ENCODE measurements at places on chromosomes 1 and 21.

- DNase-seq, result no peak
These were observed 3.5 kb downstream of the POMGNT1 start for GRCh38 chr1:46194641-46195193.

- no peak for DNase-seq
These were observed 201.8 kb downstream of the KCNH1 start for GRCh38 chr1:210932104-210932503.

GRCh38 chr1:184166485-184166884 lies 115.0 kb downstream of the TSEN15 start:
- no peak for DNase-seq

GRCh38 chr1:217642455-217642854 lies 11.3 kb downstream of the SPATA17 start:
- DNase-seq, result no peak

GRCh38 chr1:113768916-113769600 lies 9.8 kb upstream of the PHTF1 start:
- DNase-seq, result peak; percentile 26

DNA sequence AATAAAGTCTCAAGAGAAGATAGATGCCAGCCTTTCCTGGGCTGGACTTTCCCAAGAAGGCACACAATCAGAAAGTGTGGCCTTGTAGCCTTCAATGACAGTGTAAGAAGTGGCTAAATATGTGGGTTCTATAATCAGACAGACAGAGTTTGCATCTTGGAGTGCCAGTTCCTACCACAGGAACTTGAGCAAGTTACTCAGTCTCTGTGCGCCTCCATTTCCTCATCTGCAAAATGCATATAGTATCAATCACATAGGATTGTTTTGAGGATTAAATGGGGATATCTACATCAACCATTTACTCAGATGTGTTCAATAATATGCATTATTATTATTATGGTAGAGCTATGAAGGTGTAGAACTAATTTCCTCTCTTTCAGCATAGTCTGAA lies 176.8 kb upstream of the PTBP2 start:
- DNase-seq, result peak; percentile 48

DNA sequence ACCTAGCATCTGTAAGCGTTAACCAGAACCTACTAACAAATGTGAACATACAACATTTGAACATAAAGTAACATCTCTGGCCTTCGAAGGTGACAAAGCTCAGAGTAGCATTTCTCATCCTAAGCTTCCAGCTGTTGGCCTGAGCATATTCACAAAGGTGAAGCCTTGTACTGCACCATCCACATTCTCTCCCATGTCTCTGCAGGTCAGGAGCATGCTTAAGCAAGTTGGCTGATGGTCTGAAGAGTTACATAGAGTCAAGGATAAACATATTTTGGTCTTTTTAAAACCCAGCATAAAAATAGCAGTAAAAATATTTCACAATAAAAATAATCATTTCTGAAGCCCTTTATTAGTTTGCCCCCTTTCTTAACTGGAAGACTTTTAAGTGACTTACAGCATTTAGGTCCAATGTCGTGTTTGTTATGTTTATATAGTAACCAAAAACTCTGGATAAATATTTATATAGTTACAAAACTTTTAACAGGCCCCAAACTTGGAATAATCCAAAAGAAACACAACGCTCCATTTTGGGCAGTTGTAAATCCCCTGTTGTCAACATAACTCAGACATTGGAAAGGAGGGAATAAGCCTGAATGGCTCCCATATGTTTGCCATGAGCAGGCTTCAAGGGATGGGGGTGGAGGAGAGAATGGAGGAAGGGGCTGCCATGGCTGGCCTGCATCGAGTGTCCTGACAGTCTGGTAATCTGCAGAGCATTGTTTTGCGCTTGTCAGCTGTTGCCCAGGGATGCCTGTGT lies 42.8 kb upstream of the ENAH start:
- no peak for DNase-seq

DNA sequence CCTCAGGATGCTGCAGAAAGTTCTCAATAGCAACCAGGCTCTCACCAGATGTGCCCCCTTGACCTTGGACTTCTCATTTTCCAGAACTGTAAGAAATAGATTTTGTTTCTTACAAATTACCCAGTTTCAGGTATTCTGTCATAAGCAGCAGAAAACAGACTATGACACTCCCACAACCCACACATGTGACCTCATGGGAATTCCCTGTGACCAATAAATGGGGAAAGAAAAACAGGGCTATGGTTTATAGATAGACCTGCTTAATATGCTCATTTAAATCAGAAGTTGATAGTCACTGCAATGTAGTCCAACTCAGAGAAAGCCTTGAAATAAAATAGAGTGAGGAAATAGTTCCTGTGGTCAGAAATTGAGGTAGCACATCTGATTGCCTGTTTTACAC lies 380.9 kb upstream of the PTBP2 start:
- no peak for DNase-seq

DNA sequence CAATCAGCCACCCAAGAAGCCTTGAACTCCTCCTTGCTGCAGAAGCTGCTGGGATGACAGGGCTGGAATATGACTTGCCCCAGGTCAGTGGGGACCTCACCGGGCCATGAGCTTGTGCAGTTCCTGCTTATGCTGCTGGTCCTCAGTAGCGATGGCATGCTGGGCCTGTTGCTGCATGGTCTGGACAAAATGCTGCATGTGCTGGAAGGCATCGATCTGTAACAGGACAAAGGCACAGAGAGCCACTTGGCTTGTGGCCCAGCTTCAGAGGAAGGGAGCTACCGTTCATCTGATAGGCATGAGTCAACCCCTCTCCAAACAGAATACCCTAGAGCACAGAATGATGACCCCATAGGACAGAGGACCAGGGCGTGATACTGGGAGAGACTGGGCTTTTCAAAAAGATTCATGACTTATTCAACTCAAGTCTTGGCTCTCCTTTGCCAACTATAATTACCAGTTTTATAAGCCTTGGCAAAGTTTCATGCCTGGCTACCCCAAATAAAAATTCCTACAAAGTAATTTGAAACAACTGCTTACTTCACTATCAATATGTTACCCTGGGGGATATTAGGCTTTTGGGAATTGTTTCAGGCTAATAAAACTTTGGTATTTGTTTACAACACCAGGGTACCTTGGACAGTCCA lies 34.7 kb upstream of the EXOSC10 start:
- no peak for DNase-seq

DNA sequence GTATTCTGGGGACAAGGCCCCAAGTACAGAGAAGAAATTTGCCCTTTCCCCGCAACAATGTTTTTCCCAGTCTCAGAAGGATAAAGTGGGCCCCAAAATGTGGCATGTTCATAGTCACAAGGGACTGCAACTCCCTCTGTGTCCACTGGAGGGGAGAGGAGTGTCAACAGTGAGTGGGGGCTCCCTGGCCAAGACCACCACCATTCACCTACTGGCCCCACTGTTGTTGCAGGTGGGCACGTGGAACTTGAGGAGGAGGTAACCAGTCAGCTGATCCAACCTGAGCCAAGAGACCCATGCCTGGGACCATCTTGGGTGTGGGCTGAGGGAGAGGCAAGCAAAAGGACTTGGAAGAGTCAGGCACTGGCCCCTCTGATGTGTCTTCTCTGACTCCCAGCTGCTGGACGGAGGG lies 777 bp downstream of the NUDT17 start:
- peak; percentile 29 for DNase-seq

DNA sequence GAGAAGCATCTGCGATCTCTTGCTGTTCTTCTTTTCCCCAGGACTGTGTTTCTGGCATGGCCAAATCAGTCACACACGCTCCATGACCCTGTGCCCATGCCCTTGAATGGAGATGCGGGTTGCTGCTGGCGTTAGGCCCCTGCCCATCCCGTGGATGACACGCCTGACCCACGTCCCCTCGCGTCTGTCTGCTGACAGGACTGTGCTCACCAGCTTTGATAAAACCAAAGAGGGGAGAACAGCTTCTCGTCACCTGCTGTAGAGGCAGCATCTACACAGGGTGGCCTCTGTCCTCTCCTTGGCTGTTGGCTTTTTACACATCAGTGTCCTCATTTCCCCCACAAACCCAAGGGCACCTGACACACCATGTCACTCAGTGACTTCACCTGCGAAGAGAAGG lies 6.9 kb downstream of the MT1HL1 start:
- DNase-seq, result no peak

- DNase-seq, result peak; percentile 76
These were observed 7.1 kb upstream of the NSUN4 start for GRCh38 chr1:46333300-46334029.

- DNase-seq, result no peak
These were observed 5.7 kb downstream of the ACOT11 start for GRCh38 chr1:54553602-54554313.

DNA sequence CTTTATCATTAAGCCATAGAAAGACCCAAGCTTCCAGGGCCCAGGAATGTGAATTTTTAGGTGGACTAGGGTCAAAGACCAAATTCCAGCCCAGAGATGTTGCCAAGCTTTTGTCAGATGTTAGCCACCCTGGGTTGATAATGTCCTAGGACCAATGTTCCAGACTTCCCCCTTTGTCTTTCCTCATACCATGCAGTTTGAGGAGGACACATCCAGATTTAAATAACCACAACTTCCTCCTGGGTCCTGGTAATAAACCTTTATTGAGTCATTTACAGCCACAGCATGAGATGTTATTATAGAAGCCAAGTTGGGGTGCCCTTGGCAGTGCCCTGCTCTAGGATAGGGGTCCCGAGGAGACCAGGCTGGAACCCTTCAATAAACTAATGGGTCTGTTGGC lies 5.9 kb downstream of the TNR start:
- DNase-seq, result no peak

- no peak for DNase-seq
These were observed 199.6 kb downstream of the LTN1 start for GRCh38 chr21:28793043-28793442.

- DNase-seq, result no peak
These were observed 16.5 kb downstream of the ATP1B1 start for GRCh38 chr1:169122976-169123375.

GRCh38 chr1:39333296-39333695 lies 128.8 kb downstream of the MACF1 start:
- no peak for DNase-seq

GRCh38 chr1:238377280-238377919 lies 486.7 kb upstream of the ZP4 start:
- DNase-seq, result no peak

DNA sequence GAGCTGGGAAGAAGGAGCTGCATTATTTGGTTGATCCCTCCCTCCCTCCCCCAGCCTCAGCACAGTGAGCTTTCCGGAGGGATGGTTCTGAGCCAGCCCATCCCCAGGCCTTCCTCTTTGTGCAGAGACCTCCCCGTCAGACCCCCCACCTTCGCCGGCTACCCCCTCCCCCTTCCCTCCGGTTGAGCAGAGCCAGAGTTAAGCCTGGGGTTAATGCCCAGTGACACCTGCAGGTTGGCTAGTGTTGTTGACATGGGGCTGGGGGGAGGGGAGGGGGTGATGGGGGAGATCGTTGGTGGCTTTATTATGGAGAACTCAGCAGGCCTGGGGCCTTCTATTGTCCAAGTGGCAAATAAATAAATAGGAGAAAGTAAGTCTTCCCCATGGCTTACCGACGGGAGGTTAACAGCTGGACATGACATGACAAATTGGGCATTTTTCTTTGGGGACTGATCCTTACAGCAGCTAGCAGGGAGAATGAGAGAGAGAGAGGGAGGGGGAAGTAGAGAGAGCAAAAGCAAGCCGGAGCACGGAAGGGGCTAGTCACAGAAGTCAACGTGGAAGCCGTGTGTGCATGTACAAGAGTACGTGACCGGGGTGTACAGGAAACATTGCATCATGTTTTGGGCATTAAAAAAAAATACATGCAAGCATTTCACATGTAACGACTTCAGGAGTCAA lies 131.1 kb downstream of the TMEM53 start:
- DNase-seq, result no peak

GRCh38 chr1:227572752-227573151 lies 9.4 kb downstream of the ZNF678 start:
- DNase-seq, result no peak

GRCh38 chr1:3618881-3619671 lies 5.7 kb upstream of the TPRG1L start:
- DNase-seq, result peak; percentile 83

GRCh38 chr1:47409311-47410067 lies 6.6 kb upstream of the FOXE3 start:
- DNase-seq, result no peak

- DNase-seq, result no peak
These were observed 278.5 kb downstream of the MATN1 start for GRCh38 chr1:30444850-30445249.

GRCh38 chr1:87449348-87449963 lies 120.8 kb downstream of the LMO4 start:
- no peak for DNase-seq

DNA sequence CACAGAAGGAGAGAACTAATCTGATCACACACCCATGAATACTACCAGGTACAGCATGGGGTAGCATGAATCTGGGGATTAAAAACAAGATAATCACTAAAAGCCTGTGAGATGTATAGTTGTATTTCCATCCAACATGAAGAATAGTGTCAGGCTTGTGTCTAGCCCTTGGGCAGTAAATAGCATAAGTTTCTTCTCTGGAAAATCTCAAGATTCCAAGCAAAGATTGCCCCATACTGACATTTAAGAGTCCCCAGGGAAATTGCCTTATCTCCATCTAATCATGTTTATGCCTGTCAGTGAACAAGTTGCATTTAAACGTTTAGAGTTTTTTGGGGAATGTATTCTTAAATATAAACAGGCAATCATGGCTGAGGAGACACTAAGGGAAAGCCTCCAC lies 109.2 kb upstream of the SERTAD4 start:
- no peak for DNase-seq

- no peak for DNase-seq
These were observed 744 bp downstream of the ZNF670 start for GRCh38 chr1:247077876-247078257.

- DNase-seq, result no peak
These were observed 25.0 kb upstream of the RGS2 start for GRCh38 chr1:192783791-192784190.

- DNase-seq, result peak; percentile 36
These were observed 67.5 kb upstream of the ACOT11 start for GRCh38 chr1:54480525-54480848.

- no peak for DNase-seq
These were observed 11.4 kb downstream of the EXOC8 start for GRCh38 chr1:231326248-231326647.

GRCh38 chr1:156390469-156391365 lies 21.7 kb downstream of the RHBG start:
- no peak for DNase-seq

GRCh38 chr1:190176776-190177175 lies 300.9 kb downstream of the BRINP3 start:
- no peak for DNase-seq

GRCh38 chr1:36094621-36095061 lies 5.9 kb downstream of the ADPRS start:
- DNase-seq, result no peak

DNA sequence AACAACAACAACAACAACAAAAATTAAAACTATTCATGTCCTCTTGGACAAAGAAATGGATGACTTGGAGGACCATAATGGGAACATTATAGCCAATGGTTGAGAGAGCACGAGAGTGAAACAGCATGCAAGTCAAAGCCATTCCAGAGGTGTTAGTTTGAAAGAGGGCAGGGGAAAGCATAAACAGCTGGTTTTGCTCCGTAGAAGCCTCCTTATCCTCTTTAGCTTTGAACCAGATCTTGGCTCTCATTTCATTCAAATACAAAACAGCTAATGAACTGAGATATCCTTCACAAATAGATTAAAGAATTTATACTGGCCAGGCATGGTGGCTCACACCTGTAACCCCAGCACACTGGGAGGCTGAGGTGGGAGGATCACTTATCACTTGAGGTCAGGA lies 8.7 kb upstream of the SMG7 start:
- no peak for DNase-seq

GRCh38 chr1:202810615-202811295 lies at the start of gene PCAT6:
PCAT6 (plus strand) TSS chr1:202810954.
- peak; percentile 91 for DNase-seq
